ENCODE measurements at places on chromosomes 7 and 10.

GRCh38 chr7:138556771-138557484, 96.9 kb downstream of the TRIM24 start:
- no peak for DNase-seq

DNA sequence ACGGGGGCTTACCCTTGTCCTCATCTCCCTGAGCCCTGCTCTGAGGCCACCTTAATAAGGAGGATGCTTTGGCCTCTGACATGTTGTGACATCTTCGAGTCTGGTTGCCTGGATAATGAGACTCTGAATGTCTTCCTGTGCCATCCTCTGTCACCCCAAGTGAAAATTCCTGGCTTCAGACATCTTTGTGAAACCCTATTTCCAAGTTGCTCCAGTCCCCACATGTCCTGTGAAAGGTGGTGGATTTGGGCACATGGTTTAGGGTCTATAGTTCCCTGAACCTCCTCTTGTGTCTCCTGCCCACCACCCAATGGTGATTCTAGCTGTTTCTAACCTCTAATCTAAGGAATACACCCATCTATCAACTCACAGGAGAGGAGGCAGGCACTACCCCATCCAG, 223.1 kb upstream of the GLI3 start:
- DNase-seq = no peak

GRCh38 chr7:27122077-27122910, 8.3 kb downstream of the HOXA4 start:
- no peak for DNase-seq

DNA sequence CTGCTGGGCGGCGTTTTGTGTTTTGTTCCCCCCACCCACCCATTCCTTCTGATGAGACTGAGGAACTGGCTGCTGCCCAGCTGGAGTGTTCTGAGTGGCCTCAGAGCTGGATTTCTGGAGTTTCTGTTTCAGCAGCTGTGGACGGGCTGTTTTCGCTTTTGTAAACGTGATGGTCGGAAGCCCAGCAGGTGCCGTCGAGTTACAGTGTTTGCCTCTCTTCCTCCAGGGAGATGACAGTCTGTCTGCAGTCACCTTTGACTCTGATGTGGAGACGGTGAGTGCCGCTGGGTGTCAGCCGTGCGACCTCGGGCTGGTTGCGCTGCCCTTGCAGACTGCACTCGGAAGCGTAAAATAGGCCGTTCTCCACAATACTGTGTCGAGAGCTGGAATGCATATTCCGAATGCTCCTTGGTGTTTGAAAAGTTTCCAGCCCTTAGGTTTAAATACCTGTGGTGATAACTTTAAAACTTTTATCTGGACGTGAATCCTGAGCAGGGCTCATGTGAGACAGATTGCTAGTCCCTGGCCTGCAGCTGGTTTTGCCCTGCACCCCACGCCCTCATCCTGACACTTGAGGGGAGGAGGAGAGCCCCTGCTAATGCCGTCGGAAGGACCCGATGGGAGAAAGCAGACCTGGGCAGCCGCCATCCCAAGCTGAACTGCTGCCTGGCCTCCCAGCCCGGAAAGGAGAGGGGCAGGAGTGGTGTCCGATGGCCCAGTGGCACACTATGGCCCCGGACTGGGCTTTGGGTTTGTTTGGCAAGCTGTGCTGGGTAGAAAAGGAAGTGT, 8.3 kb downstream of the IQCE start:
- no peak for DNase-seq

DNA sequence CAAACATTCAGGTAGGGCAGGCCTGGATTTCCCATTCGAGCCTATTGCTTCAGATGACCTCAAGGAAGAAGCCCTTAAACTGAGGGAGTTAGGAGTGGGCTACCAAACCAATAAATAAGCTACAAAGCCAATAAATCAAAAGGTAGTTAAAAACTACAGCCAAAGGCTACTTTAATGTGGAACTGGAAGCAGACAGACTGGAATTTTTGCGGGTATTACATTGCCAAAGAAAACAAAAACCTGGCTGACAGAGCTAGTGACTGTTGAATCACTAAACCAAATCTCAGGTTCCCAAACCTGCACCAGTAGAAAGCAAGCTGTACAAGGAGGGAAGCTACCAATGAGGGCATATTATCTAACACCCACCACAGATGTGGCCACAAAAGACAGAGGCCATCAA, 315.6 kb downstream of the GRM8 start:
- DNase-seq = no peak

DNA sequence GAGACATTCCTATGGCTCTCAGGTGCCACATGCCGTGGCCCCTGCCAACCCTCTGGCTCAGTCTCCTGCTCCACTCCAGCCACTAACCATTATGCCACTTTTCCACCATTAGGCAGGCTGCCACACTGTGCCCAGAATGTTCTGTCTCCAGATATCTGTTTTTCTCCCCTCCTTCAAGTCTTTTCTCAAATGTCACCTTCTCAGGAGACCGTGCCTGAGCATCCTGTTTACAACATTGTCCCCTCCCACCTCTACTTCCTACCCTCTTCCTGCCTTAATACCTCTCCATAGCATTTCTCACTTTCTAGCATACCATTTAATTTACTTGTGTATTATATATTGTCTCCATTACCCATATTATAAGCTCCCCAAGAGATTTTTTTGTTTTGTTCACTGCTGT, 162.5 kb upstream of the LYZL2 start:
- DNase-seq = no peak

DNA sequence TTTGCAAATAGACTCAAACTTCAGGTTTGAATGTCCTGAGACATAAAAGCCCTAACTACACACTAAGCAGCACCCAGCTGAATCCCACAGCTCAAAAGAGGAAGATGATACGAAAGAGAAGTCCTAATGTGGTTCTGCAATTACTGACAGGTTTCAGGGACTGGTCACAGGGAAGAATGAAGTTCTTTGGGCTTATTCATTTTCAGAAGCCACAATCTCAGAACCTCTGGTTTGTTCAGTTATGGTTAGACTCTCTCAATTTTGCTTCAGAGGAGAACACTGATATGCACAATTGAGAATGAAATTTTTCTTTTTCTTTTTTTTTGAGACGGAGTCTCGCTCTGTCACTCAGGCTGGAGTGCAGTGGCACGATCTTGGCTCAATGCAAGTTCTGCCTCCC, 94.6 kb upstream of the FAM180A start:
- DNase-seq = no peak

- no peak for DNase-seq
These were observed 831.1 kb upstream of the C7orf33 start for GRCh38 chr7:147759327-147759943.

DNA sequence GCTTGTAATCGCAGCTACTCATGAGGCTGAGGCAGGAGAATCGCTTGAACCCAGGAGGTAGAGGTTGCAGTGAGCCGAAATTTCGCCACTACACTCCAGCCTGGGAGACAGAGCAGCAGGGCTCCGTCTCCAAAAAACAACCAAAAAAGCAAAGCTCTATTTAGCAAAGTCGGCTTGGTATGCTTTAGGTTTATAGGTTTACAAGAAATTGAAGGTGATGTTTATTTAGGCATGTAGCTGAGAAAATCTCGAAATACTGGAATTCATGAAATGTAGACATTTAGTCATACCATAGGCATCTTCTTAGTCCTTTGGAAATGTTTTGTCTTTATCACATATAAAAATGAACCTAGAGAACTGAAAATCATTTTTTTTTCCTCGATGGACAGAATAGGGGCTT, 453.8 kb upstream of the ANKRD30A start:
- no peak for DNase-seq

Data from skin of body (tissue), 3 donors.